ENCODE measurements at places on chromosomes 2 and 18. TPM values are rescaled to one million over a fixed set of nuclear protein-coding genes. Genes with fewer than 3 reads are reported as not detected.

The KRTCAP3 gene
- total RNA-seq, result 4.8 TPM

The SMYD5 gene
- total RNA-seq, result 28.3 TPM

The ALK gene
- total RNA-seq, result not detected

The PROM2 gene
- total RNA-seq, result 1.4 TPM

The IMPA2 gene
- total RNA-seq, result 11.3 TPM

The SCYGR1 gene
- not detected for total RNA-seq

The CCL20 gene
- not detected for total RNA-seq
